ENCODE measurements at places on chromosomes 16 and 17. TPM values are rescaled to one million over a fixed set of nuclear protein-coding genes. Genes with fewer than 3 reads are reported as not detected.
A peak's percentile ranks its signal among the peaks of the same experiment; 100 is the strongest.

DNA sequence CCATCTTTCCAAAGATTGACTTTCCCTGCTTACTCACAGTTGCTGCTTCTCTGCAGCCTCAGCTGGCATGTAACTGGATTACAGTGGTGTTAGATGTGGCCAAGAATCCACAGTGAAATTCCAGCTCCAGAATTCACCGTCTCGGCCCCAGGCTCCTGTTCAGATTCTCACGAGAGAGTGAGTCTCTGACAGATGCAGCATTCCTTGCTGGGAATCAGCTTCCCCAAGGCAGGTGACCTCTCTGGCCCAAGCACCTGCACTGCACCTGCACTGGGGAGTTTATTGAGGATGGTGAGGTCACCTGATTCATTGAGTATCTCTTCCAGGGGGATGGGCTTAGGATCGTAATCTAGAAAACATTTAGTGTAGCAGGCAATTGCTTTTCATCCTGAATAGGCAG lies 600.5 kb upstream of the RBFOX1 start:
- no peak for DNase-seq

DNA sequence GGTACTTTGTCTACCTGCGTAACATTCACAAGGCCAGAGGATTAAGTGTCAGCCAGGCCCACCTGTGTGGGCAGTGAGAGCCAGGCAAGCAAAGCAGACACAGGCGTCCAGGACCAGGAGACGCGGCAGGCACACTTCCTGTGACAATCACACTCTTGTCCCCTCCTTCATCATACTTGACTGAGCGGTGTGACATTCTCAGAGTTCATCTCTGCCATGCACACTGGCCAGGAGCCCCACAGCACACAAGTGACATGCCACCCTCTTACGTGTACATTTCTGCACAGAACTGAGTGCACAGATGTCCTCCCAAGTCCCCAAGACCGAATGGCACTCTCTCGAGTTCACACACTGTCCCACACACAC lies 8.7 kb downstream of the PPP1R9B start:
- DNase-seq, result peak; percentile 52

DNA sequence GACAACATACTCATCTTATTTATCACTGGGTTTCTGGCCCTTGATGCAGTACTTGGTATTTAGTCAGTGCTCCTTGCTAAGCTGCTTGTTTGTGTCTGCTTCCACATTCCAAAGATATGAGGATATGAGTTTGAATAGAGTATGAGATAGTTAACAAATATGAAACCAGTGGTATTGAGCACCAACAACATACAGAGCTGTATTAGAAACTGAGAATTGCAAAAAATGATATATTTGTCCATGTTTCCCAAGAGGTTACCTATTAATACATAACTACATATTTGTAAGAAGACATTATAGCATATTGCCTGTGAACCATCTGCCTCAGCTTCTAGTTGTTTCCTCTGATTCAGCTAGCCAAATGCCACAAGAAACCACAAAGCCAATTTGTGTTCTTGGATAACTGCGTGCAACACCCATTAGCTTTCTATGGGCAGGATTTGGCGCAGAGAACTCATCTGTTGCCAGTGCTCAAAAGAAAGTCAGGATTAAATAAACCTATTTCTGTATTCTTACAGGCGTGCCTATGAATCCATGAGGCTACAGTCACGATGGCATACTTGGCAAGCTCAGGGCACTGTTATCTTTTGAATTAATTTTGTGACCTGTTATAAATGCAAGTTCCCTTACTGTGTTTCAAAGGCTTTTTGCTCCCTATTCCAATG lies 194.4 kb downstream of the MAP2K6 start:
- peak; percentile 86 for DNase-seq

DNA sequence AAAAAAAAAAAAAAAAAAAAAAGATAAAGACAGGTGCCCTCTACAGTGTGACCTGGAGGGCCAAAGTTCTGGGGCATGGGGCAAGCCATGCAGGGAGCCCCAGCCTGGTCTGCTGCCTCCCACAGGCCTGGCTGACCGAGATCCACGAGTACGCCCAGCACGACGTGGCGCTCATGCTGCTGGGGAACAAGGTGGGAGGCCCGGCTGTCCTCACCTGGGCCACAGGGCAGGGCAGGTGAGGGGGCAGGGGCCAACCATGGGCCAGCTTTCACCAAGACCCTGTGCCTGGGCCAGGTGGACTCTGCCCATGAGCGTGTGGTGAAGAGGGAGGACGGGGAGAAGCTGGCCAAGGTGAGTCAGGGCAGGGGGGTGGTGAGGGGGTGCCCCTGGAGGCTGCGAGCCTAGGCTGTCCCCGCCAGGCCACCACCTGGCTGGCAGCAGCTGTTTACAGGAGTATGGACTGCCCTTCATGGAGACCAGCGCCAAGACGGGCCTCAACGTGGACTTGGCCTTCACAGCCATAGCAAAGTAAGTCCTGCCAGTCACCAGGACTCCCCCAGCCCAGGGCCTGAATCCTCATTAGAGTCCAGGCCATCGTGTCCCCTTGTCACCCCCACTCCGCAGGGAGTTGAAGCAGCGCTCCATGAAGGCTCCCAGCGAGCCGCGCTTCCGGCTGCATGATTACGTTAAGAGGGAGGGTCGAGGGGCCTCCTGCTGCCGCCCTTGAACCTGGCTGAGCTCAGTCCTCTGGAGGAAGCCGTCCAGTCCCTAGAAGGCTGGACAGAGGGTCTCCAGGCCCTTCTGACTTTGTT lies 2.7 kb upstream of the TRAF7 start:
- peak; percentile 90 for DNase-seq

- no peak for DNase-seq
Observed at GRCh38 chr16:77758508-77758907, 29.9 kb upstream of the VAT1L start.

GRCh38 chr16:27281243-27281642 lies 12.7 kb upstream of the NSMCE1 start:
- DNase-seq, result no peak

DNA sequence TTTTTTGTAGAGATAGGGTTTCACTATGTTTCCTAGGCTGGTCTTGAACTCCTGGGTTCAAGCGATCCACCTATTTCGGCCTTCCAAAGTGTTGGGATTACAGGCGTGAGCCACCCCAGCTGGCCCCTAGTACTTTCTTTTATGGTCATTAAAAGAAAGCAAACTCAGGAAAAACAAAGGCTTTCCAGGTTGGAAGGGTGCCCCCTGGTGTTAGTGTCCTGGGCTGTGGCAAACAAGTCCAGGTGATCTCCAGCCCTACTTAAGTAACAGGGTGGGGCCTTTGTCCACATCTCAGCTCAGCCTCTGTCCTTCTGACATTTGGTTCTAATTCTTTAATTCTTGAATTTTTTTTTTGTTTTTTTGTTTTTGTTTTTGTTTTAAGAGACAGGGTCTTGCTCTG lies 6.9 kb downstream of the IGFBP4 start:
- peak; percentile 67 for DNase-seq

GRCh38 chr17:45113424-45113754 lies 18.9 kb downstream of the PLCD3 start:
- peak; percentile 59 for DNase-seq

DNA sequence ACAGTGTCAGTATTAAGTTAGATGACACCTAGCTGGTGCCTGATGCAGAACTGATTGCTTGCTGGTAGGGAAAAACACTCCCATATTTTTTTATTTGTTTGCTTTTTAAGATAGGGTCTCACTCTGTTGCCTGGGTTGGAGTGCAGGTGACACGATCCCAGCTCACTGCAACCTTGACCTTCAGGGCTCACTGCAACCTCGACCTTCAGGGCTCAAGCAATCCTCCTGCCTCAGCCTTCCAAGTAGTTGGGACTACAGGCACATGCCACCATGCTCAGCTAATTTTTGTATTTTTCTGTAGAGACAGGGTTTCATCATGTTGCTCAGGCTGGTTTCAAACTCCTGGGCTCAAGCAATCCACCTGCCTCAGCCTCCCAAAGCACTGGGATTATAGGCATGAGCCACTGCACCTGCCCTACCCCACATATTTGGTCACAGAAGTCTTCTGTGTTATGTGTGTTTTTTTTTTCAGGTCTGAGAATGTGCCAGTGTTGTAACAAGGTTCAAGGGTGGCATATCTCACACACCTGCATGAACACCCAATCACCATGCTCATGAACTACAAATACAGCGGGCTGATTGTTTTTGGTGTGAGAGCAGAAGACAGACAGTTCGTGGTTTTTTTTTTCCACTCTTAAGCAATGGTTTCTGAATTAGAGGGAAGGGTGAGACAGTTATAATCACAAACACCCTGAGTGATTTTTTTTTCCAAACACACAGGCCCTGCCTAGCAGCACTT lies 22.8 kb downstream of the SPAG9 start:
- DNase-seq, result no peak

GRCh38 chr17:75773121-75773807 lies 8.3 kb upstream of the GALK1 start:
- peak; percentile 39 for DNase-seq

DNA sequence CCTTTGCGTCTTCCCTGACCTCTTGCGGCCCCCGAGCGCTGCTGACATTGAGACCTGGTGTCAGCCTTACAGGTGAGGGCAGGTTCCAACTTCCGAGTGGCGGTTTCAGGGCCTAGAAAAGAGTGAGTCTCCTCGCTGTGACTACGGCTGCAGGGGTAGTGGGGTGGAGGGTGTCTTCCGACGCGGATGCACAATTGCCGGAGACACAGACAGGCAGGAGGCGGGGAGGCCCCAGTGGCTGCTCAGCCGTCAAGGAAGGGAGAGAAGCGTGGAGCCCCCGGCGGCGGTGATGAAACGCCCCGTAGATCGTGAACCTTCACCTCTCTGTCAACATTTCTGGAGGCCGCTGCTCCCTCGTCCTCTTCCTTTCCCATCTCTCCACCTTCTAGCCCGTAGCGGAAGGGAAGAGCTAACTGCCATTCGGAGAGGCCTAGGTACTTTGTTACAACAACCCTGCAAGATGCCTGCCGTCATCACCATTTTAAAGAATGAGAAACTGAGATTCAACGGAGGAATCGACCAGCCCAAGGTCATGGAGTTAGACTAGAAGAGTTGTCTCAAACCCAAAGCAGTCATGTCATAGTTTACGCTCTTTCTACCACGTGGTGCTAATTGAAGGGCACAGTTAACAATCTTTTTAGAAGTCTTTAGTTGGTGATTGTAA lies 485 bp downstream of the DNAJA3 start:
- peak; percentile 51 for DNase-seq

GRCh38 chr16:88462396-88462795 lies 9.3 kb downstream of the ZFPM1 start:
- no peak for DNase-seq

The RAB26 gene
- 0.59 TPM for total RNA-seq

The TAT gene
- under 0.01 TPM for total RNA-seq

The CES3 gene
- total RNA-seq, result not detected

The TMEM204 gene
- 8.3 TPM for total RNA-seq

The PYDC1 gene
- not detected for total RNA-seq

The SPATA32 gene
- total RNA-seq, result not detected
